ENCODE measurements at places on chromosomes 6 and 20.
A peak's percentile ranks its signal among the peaks of the same experiment; 100 is the strongest.

GRCh38 chr6:127586372-127586771 is 9.4 kb downstream of the C6orf58 start:
- no peak for DNase-seq

- DNase-seq: no peak
Observed at GRCh38 chr20:15316556-15316955, 979.1 kb upstream of the FLRT3 start.

DNA sequence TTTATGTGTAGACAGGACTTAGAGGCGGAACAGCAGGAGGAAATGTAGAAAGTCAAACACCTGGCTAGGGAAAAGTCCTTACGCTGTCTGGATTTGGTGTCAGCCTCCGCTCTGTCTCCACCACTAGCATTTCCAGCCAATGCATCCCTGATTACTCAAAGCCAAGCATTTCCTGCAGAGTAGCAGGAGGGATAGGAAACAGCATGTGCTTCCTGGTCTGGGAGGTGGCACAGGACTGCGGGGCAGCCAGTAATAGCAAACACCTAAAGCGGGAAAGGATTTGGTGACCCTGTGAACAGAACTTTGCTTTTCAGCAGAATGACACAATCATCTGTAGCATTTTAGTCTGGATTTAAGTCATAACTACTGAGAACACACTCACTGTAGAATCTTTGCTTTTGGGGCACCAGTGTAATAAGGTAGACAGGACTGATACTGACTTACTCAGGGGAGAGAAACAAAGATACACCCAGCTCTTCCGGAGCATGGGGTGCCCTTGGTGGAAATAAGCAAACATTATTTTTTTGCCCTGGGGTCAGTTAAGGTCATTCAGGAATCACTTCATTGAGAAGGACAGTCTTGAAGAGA is 133.3 kb upstream of the AHI1 start:
- DNase-seq: no peak

- DNase-seq: no peak
Observed at GRCh38 chr6:16496210-16496609, 257.8 kb downstream of the GMPR start.

- DNase-seq: no peak
Observed at GRCh38 chr20:18466574-18466893, 296 bp downstream of the DZANK1 start.

DNA sequence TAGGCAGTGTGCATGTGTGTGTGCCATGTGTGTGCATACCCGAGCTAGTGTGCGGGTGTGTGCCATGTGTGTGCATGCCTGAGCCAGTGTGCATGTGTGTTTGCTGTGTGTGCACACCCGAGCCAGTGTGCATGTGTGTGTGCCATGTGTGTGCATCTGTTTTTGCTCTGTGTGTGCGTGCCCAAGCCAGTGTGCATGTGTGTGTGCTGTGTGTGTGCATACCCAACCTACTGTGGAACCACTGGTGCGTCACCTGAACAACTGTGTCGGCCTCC is 5.7 kb downstream of the RBBP8NL start:
- no peak for DNase-seq

GRCh38 chr6:108914235-108915022 is 66.2 kb downstream of the ARMC2 start:
- DNase-seq: peak; percentile 23

GRCh38 chr20:61159957-61160686 is 91.9 kb upstream of the CDH4 start:
- DNase-seq: no peak

DNA sequence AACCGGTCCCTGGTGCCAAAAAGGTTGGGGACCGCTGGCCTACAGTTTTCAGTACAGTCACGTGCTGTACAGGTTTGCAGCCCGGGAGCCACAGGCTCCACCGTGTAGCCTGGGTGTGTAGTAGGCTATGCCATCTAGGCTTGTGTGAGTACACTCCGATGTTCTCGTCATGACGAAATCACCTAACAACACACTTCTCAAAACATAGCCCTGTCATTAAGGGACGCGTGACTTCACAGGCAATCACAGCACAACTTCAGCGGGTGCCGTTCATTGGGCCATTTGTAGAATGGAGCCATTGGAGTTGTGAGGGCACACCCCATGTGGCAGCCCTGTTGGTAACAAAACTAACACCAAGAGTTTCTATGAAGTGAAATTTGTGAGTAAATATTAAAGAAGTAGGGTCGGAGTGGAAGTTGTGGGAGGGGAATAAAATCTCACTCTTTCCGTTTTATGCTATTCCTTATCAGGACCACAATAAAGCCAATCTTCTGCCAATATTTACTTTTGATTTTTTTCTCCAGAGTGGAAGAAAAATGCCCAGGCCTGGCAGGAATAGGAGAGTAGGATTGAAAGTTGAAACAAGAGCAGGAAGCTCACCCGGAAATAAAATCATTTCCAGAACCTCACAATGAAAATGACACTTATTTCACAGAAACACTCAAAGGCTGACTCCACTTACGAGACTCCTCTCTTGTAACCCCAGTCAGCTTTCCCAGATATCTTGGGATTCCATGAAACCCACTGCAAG is 63.7 kb upstream of the PTPN1 start:
- DNase-seq: no peak

DNA sequence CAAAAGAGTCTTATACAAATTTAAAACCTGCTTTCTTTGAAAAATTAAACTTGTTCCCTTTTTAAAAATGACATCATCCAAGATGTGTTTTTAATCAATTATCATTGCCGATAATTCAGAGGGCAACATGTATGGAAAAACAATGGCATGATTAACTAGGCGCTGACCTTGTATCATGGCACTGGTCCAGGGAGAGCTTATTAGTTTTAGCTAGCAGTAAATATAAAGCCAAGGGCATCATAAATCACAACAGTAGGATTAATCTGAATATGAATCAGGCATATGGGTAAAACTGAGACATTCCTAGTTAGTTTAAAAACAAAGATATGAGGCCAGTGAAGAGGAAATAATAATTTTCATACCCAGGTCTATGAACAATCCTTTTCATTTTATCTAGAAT is 374.0 kb downstream of the HDGFL1 start:
- no peak for DNase-seq

GRCh38 chr6:52286798-52287432 is 2.4 kb upstream of the MCM3 start:
- peak; percentile 39 for DNase-seq
